ENCODE measurements at places on chromosomes 4 and X.

- no peak for DNase-seq
Observed at GRCh38 chr4:43512253-43512652, 619.7 kb downstream of the GRXCR1 start.

GRCh38 chr4:123848606-123849005 is 452.0 kb downstream of the SPRY1 start:
- DNase-seq: no peak

GRCh38 chrX:14291666-14292500 is 237.5 kb upstream of the GLRA2 start:
- no peak for DNase-seq

DNA sequence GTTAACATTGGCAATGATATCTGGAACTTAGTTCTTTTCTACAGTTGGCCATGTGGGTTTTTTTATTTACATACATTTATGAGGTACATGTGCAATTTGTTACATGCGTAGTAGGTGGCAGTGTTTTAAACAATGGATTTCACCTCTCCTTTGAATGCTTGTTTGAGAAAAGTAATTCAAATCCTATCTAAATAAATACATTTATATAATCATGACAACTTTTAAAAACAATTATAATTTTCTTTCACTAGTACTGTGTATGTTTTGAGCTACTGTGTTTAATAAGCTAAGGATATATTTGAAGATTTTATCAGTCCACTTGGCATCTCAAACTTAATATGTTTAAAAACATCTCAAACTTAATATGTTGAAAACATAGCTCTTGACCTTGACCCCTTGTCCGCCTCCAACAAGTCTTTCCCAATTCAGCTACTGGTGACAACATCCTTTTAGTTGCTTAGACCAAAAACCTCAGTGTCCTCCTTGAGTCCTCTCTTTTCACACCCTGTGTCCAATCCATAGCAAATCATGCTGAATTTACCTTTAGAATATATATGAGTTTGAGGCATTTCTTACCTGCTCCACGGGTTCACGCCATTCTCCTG is 14.5 kb downstream of the GUCY1B1 start:
- DNase-seq: no peak

GRCh38 chr4:126776361-126776760 is 856.4 kb upstream of the INTU start:
- DNase-seq: no peak

DNA sequence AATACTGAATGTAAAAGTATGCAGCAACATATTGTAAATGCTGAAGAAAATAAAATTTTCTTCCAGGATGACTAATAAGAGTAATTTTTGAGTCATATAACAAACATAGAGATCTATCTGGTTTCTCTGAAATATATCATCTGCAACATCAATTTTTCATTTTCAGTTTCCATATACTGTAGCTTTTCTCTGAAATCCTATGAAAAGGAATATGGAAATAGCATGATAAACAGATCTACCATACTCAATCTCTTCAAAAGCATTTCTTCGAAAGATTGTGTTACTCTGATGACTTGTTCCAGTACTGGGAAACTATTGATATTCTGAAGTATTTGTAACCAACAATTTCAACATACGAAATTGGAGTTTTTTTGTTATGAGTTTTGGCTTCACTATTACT is 1156.7 kb downstream of the FAM133A start:
- no peak for DNase-seq

- DNase-seq: no peak
Observed at GRCh38 chr4:56817840-56818491, 3.5 kb downstream of the SPINK2 start.

DNA sequence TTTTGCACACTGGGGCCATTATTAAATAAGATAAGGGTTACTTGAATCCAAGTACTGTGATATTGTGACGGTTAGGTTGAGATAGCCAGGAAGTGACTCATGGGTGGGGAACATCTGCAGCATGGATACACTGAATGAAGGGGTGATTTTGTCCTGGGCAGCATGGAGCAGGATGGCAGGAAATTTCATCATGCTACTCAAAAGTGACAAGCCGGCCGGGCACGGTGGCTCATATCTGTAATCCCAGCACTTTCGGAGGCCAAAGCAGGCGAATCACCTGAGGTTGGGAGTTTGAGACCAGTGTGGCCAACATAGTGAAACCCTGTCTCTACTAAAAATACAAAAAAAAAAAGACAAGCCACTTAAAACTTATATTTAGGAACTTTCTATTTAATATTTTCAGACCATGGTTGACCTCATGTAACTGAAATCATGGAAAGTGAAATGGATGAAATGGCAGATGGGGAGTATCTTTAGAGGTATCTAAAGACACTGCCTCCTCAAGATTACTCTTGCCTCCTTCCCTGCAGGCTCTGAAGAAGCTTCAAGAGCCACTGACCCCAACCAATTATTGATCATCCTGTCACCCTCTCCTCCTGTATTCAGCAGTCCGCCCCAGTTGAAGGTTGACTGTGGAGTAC is 3.9 kb upstream of the TRIM60 start:
- no peak for DNase-seq

DNA sequence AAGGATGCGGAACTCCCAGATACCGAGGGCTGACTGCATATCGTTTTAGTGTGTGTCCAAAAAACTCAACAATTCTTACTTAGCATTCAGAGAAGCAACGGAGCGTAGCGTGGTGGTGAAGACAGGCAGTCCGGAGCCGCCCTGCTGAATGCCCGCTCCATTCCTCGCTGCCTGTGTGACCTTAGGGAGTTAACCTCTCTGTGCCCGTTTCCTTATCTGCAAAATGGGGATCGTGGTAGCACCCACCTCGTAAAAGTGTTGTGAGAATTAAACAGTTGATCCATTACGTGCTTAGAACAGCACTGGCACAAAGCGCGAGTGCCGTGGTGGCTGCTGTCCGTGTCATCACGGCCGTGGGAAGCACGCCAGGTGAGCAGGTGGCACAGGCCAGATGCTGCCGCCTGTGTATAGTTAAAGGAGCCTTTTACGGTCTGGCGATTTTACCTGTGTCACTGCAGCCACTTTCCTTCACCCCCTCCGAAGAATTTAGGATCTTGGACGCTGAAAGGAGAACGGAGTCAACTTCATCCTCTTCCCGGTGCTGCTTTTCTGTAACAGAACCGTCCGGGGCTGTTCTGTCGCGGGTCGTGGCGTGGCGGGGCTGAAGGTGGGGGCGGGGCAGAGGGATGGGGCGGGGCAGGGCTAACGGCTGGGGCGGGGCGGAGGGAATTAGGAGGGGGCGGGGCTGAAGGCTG is 885 bp downstream of the CCDC110 start:
- no peak for DNase-seq

- DNase-seq: no peak
Observed at GRCh38 chr4:74772106-74772505, 22.2 kb downstream of the BTC start.

DNA sequence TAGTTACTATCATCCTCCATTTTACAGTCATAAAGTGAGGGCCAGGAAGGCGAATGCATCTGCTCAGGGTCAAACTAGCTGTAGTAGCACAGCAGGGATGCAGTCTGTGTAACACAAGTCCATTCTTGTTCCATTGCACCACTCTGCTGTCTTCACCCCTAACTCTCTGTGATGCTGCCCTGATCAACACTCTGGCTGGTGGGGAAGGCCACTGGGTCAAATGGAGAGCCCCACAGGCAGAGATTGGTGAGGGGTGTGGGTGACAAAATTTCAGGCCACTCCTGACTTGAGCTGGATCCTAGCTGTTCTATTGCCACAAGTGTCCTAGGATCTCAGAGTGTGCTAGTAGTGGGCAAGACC is 136.5 kb downstream of the PJA1 start:
- no peak for DNase-seq

Measured in activated CD4-positive, alpha-beta T cell treated with anti-CD3 and anti-CD28 coated beads, Interleukin-2, amount 50 U/mL, for 4 hours (primary cell).